ENCODE measurements at places on chromosomes 1 and 21.

DNA sequence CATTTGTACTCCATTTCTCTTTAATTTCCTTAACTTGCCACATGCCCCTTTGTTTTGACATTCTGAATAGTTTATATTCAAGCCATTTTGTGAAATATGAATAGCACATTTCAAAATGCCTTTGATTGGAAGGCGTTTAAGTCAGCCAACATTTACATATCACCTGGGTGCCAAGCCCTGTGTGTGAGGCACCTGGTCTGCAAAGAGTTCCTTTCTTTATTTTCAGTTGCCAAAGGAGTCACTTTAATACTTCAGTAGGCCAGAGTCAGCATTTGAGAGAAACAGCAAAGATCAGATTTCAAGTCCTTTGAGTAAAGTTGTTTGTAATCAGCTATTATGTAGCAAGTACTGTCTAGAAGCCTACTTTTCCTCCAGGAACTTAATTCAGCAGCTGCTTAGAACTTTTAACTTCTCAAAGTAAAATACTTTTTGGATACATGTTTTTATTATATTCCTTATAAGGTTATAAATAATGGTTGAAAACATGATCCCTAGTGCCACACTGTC, 70.8 kb downstream of the DTL start:
- no peak for DNase-seq

DNA sequence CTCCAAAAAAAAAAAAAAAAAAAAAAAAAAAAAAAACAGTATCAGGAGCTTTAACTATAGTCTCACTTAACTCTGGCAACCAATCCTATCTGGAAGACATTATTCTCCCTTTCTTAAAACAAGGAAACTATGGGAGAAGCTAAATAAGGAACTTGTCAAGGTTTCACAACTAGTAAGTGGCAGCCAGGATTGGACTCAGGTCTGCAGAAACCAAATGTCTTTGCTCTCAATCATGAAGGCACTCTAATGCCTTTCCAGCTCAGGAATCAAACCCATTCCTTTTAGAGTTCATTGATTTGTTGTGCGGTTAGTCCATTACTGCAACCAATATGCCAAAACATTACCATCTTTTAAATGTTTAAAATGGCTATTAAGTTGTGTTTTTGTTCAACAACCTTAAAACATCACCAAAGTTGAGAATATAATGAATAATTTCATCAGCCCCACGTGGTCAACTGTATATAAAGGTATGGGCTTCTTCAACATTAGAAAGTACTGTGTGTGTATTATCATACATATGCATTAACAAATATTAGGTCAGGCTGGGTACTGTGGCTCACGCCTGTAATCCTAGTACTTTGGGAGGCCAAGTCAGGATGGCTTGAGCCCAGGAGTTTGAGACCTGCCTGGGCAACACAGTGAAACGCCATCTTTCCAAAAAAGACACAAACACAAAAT, 1.5 kb downstream of the EPRS1 start:
- no peak for DNase-seq

DNA sequence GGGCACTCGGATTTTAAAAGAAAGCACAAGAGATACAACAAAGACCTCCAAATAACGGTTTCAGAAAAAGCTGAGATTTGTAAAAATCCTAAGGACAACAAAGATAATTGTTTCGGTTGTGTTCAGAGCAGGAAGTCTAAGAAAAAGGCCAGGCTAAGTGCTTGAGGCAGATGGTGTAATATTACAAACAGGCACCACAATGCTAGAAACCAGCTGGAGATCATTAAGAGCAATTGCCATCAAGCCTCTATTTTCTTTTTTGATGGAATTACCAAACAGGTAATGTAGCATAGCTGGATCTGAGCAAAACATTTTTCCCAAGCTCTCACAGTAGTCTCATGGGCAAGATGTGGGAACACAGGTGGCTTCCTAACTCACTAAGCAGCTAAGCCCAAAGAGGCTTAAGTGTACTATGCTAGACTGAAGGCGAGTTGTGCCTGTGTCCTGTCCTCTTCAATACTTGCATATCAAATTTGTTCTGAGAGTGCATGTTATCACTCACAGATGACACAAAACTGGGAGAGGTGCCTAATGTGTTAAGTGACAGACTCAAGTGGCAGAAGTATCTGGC, 161.6 kb downstream of the GLUL start:
- no peak for DNase-seq

GRCh38 chr1:227891223-227891954, 56.3 kb downstream of the WNT9A start:
- DNase-seq, result no peak

GRCh38 chr1:3653286-3653618, 936 bp downstream of the TP73 start:
- DNase-seq, result no peak

DNA sequence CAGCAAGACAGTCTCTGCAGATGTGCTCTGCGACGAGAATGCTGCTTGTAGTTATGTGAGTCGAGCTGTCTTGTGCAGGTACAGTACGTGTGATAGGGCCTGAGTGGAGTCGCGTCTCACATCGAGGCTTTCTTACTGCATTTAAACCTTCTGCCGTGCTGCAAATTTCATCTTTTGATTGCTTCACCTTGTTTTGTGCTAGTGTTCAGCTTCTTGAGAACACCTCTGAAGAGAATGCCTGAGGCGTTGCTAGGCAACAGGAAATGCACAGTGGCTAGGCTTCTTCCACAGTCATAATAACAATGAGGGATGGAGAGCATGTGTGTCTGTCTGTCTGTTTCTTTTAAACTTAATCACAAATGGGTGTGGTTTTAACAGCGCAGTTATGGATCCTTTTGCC, 52.9 kb downstream of the MRPS6 start:
- no peak for DNase-seq

GRCh38 chr1:225937048-225937968, 3.7 kb downstream of the LEFTY2 start:
- DNase-seq, result no peak

All from stimulated activated CD4-positive, alpha-beta T cell treated with anti-CD3 and anti-CD28 coated beads, Interleukin-15, amount 100 ng/mL, for 48 hours (primary cell).